ENCODE measurements at places on chromosomes 6 and 20. TPM values are rescaled to one million over a fixed set of nuclear protein-coding genes. Genes with fewer than 3 reads are reported as not detected.

Gene KIF6
- total RNA-seq: 0.76 TPM

Gene CLIC5
- total RNA-seq: 0.58 TPM

Gene PPIL6
- total RNA-seq: 9.1 TPM

Gene LY6G5C
- total RNA-seq: 1.2 TPM

- no peak for DNase-seq
- no peak overlapping the region for H3K4me3 ChIP-seq
- H3K27ac ChIP-seq: no peak overlapping the region
- no peaks in the 10 kb centered on the region for H3K27me3 ChIP-seq
- H3K4me1 ChIP-seq: peaks cover 5% of the 10 kb centered on the region
These were observed 27.0 kb downstream of the CBFA2T2 start for GRCh38 chr20:33516882-33517281.

DNA sequence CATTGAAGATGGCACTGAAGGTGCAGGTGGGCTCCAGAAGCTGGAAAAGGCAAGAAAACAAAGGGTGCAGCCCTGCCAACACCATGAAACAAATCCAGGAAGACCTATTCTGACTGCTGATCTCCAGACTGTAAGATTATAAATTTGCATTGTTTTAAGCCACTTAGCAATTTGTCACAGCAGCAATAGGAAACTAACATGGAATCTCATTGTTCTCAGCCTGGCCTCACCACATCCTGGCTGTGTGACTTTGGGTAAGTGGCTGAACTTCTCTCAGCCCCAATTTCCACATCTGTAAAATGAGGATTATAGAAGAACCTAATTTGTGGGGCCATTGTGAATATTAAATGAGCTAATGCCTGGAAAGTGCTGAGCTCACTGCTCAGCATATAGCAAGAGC is 160.4 kb upstream of the MAFB start:
- H3K36me3 ChIP-seq: no peaks in the 10 kb centered on the region
- DNase-seq: no peak
- no peak overlapping the region for H3K4me3 ChIP-seq
- H3K27me3 ChIP-seq: no peaks in the 10 kb centered on the region
- no peak overlapping the region for H3K27ac ChIP-seq
- peaks cover 4% of the 10 kb centered on the region for H3K4me1 ChIP-seq

Gene TGM6
- not detected for total RNA-seq

DNA sequence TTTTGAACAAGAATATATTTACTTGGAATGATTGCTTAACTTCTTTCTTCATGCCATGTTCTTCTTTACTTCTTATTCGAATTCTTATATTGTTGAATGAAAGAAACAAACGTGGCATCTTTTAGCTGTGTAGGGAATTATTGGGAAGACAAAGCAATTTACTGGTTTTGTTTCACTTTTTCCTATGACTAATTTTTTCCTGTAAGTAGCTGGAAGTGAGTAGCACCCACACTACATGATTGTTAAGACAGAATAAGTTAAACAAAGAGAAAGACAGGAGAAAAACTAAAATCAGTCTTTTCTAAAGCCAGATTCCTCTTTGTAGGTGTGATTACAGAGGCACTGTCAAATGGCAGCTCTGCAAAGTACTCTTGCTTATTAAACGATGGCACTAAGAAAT is 593.4 kb downstream of the EYS start:
- no peak overlapping the region for H3K4me3 ChIP-seq
- H3K36me3 ChIP-seq: no peaks in the 10 kb centered on the region
- H3K27ac ChIP-seq: no peak overlapping the region
- H3K4me1 ChIP-seq: no peaks in the 10 kb centered on the region
- no peak for DNase-seq

DNA sequence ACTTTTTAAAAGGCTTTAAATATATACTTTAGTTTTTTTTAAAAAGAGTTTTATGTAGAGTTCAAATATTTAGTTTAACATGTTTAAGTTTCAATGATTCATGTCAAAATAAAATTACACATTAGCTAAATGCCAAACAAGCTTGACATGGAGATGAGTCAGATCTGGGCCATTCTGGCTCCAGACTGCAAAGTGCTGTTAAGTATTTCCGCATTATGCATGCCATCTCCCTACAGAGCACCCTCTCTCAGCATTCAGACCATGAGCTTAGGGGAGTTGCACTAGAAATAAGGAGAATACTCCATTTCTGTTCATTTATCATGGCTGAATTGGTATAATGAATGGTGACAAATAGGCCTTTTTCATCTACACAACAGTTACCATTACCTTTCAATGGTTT is 21.5 kb upstream of the HS3ST5 start:
- H3K27ac ChIP-seq: no peak overlapping the region
- no peak for DNase-seq
- no peaks in the 10 kb centered on the region for H3K4me1 ChIP-seq

GRCh38 chr6:157316871-157317814 is 6.2 kb downstream of the TMEM242 start:
- H3K4me1 ChIP-seq: no peaks in the 10 kb centered on the region
- peak; percentile 68 for DNase-seq
- H3K4me3 ChIP-seq: no peak overlapping the region
- no peaks in the 10 kb centered on the region for H3K27me3 ChIP-seq
- H3K36me3 ChIP-seq: no peaks in the 10 kb centered on the region

DNA sequence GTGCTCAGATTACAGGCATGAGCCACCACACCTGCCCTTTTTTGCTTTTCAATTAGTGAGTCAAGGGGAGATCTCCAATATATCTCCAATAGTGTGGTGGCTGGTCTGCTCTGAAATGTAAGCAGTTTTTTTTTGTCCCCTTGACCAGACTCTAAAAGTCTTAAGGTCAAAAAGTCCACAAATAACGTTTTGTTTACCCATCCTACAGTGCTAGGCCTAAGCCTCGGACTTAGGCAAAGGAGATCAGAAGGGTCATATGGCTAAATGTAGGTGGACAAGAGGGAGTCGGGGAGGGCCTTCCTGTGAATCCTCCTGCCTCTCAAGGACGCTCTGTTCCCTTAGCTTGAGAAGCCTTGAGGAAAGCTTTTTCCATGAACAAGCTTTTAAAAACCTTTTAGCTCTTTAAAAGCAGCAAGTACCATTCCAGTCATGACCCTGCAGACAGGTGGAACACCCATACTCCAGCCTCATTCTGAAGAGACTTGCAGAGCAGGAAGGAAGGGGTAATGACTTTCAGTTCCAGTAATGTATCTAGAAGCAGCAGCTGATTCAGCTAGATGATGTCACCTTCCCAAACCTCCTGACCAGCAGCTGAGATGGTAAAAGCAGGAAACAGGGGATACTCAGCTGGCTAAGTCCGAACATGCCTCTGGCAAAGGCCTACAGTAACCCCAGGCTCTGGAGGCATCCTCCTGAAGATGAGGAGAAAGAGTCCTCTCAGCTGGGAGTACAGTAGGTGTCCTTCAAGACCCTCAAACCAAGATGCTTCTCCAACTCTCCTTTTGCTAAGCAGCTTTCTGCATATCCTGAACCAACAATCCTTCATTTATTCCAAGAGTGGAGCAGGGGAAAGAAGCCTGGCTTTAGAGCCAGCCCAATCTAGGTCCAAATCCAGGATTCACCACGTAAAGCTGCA is 23.6 kb downstream of the BCL2L1 start:
- no peaks in the 10 kb centered on the region for H3K27me3 ChIP-seq
- peak; percentile 35 for DNase-seq
- no peaks in the 10 kb centered on the region for H3K36me3 ChIP-seq
- peaks cover 11% of the 10 kb centered on the region for H3K4me1 ChIP-seq

Gene PREX1
- 10.4 TPM for total RNA-seq

GRCh38 chr6:170441316-170441715 is 111.8 kb downstream of the PSMB1 start:
- no peak overlapping the region for H3K4me3 ChIP-seq
- no peaks in the 10 kb centered on the region for H3K4me1 ChIP-seq
- no peaks in the 10 kb centered on the region for H3K36me3 ChIP-seq
- DNase-seq: no peak

- H3K4me3 ChIP-seq: no peak overlapping the region
- no peaks in the 10 kb centered on the region for H3K27me3 ChIP-seq
- no peaks in the 10 kb centered on the region for H3K4me1 ChIP-seq
- no peaks in the 10 kb centered on the region for H3K36me3 ChIP-seq
These were observed 65.6 kb upstream of the RREB1 start for GRCh38 chr6:7042056-7042653.

GRCh38 chr6:26554447-26554696 is 16.2 kb downstream of the HMGN4 start:
- peak overlapping the region; percentile 46 for H3K4me3 ChIP-seq
- DNase-seq: no peak
- H3K36me3 ChIP-seq: no peaks in the 10 kb centered on the region
- H3K4me1 ChIP-seq: peaks cover 3% of the 10 kb centered on the region
- no peaks in the 10 kb centered on the region for H3K27me3 ChIP-seq

DNA sequence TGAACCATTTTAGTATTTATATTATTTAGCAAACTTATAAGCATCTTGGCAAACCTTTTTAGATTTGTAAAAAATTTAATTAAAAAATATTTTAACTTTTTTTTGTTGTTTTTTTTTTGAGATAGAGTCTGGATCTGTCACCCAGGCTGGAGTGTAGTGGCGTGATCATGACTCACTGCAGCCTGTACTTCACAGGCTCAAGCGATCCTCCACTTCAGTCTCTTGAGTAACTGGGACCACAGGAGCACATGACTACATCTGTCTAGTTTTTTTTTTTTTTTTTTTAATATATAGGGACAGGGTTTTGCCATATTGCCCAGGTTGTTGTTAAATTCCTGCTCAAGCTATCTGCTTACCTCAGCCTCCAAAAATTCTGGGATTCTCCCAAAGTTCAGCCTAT is 161.1 kb downstream of the EYS start:
- no peak for DNase-seq
- no peaks in the 10 kb centered on the region for H3K36me3 ChIP-seq
- H3K4me3 ChIP-seq: no peak overlapping the region
- H3K27me3 ChIP-seq: no peaks in the 10 kb centered on the region
- no peaks in the 10 kb centered on the region for H3K4me1 ChIP-seq
- no peak overlapping the region for H3K27ac ChIP-seq

DNA sequence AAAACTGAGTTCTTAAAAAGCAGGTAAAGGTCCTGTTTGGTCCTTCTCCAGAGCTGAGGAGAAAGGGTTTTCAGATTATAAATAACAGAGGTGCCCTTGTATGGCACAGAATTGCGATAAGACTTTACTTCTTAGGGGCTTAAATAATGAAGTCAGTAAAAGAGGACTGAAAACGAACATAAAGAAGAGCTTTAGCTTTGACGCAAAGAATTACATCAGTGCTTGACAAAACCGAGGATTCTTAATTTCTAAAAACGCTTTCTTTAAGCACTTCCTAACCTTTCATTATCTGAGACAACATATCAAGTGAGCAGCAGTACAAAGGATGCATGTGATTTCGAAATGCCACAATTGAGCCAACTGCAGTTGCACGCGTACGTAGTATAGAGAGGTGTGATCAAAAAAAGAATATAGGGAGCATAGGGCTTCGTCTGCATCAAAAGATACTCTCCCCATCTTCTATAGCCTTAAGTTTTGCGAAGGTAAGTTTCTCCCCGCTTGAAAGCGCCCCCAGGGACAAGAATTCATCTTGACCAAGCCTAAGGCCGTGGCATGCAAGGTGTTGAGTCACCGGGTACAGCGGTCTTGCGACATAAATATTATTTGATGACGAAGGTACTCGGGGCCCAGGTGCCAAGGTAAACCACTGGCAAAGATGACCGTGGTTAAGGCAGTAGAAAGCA is 778 bp upstream of the LOC128125822 start:
- H3K27ac ChIP-seq: peak overlapping the region; percentile 47
- no peaks in the 10 kb centered on the region for H3K36me3 ChIP-seq
- peak overlapping the region; percentile 96 for H3K4me3 ChIP-seq
- no peak for DNase-seq

Gene CASS4
- 2.6 TPM for total RNA-seq

Gene CST2
- total RNA-seq: not detected

GRCh38 chr6:30884521-30885480 is 482 bp downstream of the DDR1 start:
- H3K36me3 ChIP-seq: no peaks in the 10 kb centered on the region
- peak overlapping the region; percentile 87 for H3K27ac ChIP-seq
- H3K4me1 ChIP-seq: peaks cover 16% of the 10 kb centered on the region
- peak overlapping the region; percentile 82 for H3K4me3 ChIP-seq
- DNase-seq: peak; percentile 74

- no peak for DNase-seq
- H3K36me3 ChIP-seq: no peaks in the 10 kb centered on the region
- no peak overlapping the region for H3K4me3 ChIP-seq
- no peaks in the 10 kb centered on the region for H3K27me3 ChIP-seq
- peaks cover 3% of the 10 kb centered on the region for H3K4me1 ChIP-seq
These were observed 32.5 kb upstream of the PIM1 start for GRCh38 chr6:37137201-37138090.

- DNase-seq: no peak
- H3K36me3 ChIP-seq: no peaks in the 10 kb centered on the region
- H3K4me3 ChIP-seq: no peak overlapping the region
- H3K27me3 ChIP-seq: no peaks in the 10 kb centered on the region
- no peaks in the 10 kb centered on the region for H3K4me1 ChIP-seq
- H3K27ac ChIP-seq: no peak overlapping the region
These were observed 5.5 kb upstream of the NTSR1 start for GRCh38 chr20:62702895-62703852.

DNA sequence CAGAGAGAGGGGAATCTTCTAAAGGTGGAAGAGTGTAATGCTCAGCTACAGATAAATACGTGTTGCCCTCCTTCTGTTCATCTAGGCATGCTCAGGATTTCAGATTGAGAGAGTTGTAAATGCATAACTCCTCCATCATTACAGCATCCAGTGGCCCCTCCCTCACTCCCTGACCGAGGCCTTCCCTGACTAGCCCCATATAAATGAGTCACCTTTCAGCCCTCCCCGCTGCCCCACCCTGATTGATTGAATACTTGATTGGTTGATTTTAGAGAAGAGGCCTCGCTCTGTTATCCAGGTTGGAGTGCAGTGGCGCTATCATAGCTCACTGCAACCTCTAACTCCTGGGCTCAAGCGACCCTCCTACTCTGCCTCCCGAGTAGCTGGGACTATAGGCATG is 193.7 kb downstream of the EYA2 start:
- no peaks in the 10 kb centered on the region for H3K27me3 ChIP-seq
- no peak for DNase-seq

DNA sequence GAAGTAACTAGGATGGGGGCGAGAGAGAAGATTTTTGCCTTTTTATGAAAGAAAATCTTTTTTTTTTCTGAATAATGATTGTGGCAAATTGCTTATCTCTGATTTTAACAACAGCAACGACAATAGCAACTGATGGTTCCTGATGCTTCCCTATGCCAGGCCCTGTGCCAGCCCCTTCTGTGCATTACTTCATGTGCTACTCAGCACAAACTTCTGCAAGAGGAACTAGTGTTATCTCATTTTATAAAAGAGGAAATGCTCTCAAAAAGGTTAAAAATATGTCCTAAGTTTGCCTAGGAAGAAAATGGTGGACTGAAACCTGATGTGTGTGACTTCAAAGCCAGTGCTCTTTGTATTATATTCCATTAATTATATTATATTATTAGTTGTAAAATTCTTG is 74.0 kb upstream of the RALGAPA2 start:
- peaks cover 12% of the 10 kb centered on the region for H3K4me1 ChIP-seq
- no peak for DNase-seq
- no peaks in the 10 kb centered on the region for H3K27me3 ChIP-seq
- H3K36me3 ChIP-seq: no peaks in the 10 kb centered on the region
- H3K27ac ChIP-seq: no peak overlapping the region
- no peak overlapping the region for H3K4me3 ChIP-seq
